ENCODE measurements at places on chromosomes 6 and 20.
A peak's percentile ranks its signal among the peaks of the same experiment; 100 is the strongest.

- no peak for DNase-seq
These were observed 18.2 kb upstream of the LAMP5 start for GRCh38 chr20:9496155-9496554.

DNA sequence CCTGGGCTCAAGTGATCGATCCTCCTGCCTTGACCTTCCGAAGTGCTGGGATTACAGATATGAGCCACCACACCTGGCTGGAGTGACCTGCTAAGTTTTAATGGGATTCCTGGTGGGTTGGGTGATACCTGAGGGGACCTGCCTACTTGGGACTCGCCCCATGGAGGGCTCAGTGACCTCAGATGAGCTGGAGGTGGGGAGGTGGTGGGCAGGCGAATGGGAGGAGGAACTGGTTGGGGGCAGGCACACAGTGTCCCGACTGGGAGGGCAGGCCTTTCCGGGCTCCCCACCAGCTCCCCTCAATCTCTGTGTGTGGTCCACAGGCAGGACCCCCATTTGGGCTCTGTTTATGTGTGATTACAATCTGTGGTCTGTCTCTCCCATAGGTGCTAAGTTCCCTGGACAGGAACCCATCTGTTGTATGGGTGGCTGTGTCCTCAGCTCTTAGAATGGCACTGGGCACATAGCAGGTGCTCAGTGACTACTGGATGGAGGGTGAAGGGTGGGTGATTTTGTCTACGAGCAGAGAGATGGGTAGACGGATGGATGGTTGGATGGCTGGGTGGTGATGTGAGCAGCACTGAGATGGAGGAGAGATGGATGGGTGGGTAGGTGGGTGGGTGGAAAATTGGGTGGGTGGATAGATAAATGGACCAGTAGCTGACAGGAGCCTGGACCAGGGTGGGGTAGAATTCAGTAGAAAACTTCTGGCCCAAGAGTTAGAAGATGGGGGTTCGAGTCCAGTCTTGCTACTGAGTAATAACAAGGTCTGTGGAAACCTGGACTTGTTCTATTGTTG is 23.8 kb downstream of the CEBPB start:
- DNase-seq: no peak

DNA sequence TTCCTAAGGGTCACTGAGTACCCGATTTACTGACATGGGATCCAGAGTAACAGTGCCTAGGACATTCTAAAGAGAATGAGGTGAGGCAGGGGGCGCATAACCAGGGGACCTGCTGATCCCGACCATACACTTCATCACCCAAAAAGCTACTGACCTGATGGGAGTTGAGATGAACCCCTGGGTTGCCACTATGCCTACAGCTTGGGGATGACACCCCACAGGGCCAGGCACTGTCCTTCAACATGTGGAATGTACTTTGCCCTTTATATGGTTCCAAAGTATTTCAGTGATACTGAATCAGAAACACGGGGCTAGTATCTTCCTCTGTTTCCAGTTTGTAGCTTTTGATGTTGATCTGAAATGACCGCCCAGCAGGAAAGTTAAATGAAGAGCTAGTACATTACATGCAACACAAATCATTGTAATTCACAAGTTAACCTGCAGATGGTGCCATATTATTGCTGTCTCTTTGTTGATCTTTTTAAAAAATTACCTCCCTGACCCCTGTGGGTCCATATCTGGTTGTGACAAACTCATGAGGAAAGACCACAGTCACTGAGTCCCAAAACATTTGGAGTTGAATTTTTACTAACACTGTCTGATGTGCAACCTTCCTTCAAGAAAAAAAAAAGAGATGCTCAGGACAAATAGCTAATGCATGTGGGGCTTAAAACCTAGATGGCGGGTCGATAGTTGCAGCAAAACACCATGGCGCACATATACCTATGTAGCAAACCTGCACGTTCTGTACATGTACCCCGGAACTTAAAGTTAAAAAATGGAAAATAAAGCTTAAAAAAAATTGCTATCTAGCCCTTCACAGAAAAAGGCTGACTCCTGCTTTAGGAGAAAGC is 42.7 kb upstream of the GCNT2 start:
- DNase-seq: no peak

DNA sequence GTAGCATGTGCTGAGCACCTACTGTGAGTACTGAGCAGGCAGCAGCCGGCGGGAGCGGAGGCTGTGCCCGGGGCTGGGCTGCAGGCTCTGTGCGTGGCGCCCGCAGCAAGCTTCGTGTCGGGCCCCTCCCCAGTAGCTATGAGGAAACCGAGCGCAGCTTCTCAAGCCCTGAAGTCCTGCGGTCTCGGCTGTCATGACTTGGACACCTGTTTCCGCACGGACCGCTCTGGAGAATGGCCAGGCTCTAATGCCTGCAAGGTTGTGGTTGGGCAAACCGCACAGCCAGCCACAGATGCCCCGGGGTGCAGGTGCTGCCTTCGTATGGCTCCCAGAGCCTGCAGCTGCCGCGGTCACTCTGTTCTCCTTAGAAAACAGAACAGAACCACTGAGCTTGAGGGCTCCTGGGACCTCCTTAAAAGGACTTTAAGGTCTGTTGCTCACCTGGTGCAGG is 33.7 kb downstream of the PYGB start:
- peak; percentile 12 for DNase-seq

GRCh38 chr20:10940941-10941340 is 267.1 kb upstream of the JAG1 start:
- no peak for DNase-seq

- no peak for DNase-seq
These were observed 316.2 kb downstream of the KIF16B start for GRCh38 chr20:16257021-16257420.

DNA sequence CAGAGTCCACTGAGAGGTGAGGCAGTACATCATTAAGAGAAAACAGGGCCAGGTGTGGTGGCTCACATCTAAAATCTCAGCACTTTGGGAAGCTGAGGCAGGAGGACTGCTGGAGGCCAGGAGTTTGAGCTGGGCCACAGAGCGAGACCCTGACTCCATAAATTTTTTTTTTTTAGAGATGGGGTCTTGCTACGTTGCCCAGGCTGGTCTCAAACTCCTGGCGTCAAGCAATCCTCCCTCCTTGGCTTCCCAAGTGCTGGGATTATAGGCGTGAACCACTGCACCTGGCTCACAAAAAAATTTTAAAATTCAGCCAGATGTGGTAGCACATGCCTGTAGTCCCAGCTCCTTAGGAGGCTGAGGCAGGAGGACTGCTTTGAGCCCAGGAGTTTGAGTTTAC is 17.3 kb downstream of the PPIL1 start:
- no peak for DNase-seq

- no peak for DNase-seq
These were observed 9.6 kb upstream of the ASIP start for GRCh38 chr20:34231634-34232033.

- no peak for DNase-seq
These were observed 65.5 kb downstream of the STK35 start for GRCh38 chr20:2167112-2167511.
